ENCODE measurements at places on chromosomes 11 and 22. TPM values are rescaled to one million over a fixed set of nuclear protein-coding genes. Genes with fewer than 3 reads are reported as not detected.

DNA sequence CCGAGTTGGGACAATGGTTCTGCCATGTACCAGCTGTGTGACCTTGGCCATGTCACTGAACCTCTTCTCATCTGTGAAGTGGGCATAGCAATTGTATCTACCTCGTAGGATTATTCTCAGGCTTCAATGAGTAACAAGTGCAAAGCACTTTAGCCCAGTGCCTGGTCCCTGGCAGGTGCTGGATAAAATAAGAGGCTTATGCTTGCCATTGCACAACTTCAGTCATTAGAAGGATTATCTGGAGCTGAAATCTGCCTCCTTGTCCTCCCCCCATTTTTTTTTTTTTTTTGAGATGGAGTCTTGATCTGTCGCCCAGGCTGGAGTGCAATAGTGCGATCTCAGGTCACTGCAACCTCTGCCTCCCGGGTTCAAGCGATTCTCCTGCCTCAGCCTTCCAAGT, 7.2 kb downstream of the SMTNL1 start:
- peaks cover 13% of the 10 kb centered on the region for H3K4me1 ChIP-seq
- DNase-seq: no peak
- H3K36me3 ChIP-seq: peaks cover 37% of the 10 kb centered on the region
- no peak overlapping the region for H3K27ac ChIP-seq
- H3K27me3 ChIP-seq: no peaks in the 10 kb centered on the region

The C22orf15 gene
- total RNA-seq: 1.1 TPM

DNA sequence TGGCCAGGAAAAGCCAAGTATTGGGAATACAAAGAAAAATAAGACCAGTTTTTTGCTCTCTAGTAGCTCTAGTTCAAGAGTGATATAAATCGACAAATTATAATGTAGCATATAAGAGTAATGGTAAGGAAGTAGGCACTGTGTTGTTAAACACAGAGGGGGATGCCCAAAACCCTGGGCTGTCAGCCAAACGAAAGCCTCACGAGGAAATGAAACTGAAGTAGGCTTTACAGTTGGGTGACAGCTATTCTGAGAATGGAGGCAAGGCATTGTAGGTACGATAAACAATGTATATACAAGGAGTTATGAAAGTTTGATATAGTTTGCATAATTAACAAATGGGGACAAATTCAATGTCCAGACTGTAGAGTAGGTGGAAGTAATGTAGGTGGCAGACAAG, 176.4 kb downstream of the FAM181B start:
- no peaks in the 10 kb centered on the region for H3K36me3 ChIP-seq
- H3K4me1 ChIP-seq: no peaks in the 10 kb centered on the region
- no peak for DNase-seq
- H3K27me3 ChIP-seq: no peaks in the 10 kb centered on the region
- no peak overlapping the region for H3K27ac ChIP-seq

- no peaks in the 10 kb centered on the region for H3K36me3 ChIP-seq
- peaks cover 2% of the 10 kb centered on the region for H3K4me1 ChIP-seq
- H3K27me3 ChIP-seq: no peaks in the 10 kb centered on the region
- no peak overlapping the region for H3K4me3 ChIP-seq
Measured at GRCh38 chr11:8768625-8769333, 86.2 kb downstream of the RPL27A start.

GRCh38 chr22:30000566-30000965, 79.7 kb upstream of the HORMAD2 start:
- H3K27me3 ChIP-seq: no peaks in the 10 kb centered on the region
- H3K4me1 ChIP-seq: no peaks in the 10 kb centered on the region
- H3K27ac ChIP-seq: no peak overlapping the region
- DNase-seq: no peak
- no peak overlapping the region for H3K4me3 ChIP-seq
- peaks cover 11% of the 10 kb centered on the region for H3K36me3 ChIP-seq

GRCh38 chr11:105372206-105372605, 232.6 kb upstream of the CARD18 start:
- H3K27me3 ChIP-seq: no peaks in the 10 kb centered on the region
- no peak for DNase-seq
- H3K27ac ChIP-seq: no peak overlapping the region
- H3K4me1 ChIP-seq: no peaks in the 10 kb centered on the region
- no peak overlapping the region for H3K4me3 ChIP-seq

GRCh38 chr11:122733318-122733717, 77.8 kb downstream of the UBASH3B start:
- H3K36me3 ChIP-seq: no peaks in the 10 kb centered on the region
- no peak overlapping the region for H3K27ac ChIP-seq
- DNase-seq: no peak
- no peak overlapping the region for H3K4me3 ChIP-seq
- no peaks in the 10 kb centered on the region for H3K27me3 ChIP-seq
- H3K4me1 ChIP-seq: peaks cover 30% of the 10 kb centered on the region

The NDUFS3 gene
- 95.6 TPM for total RNA-seq

DNA sequence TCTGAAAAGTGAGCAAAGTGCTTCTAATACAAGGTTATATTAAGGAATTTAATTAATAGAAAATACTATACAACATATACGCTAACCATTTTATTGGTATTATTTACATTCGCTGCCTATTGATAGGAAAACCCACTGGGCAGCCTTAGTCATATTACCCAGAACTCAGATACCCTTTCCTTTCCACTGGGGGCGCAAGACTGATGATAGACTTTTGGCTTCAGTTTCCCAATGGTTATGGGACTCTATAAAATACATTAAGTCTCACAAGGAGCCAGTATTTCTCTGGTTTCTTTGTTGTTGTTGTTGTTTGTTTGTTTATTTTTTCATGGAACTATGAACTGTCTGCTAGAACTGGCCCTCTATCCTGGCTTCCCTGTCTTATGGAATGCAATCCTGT, 471.1 kb upstream of the KIRREL3 start:
- no peaks in the 10 kb centered on the region for H3K27me3 ChIP-seq
- no peak overlapping the region for H3K27ac ChIP-seq
- H3K36me3 ChIP-seq: no peaks in the 10 kb centered on the region
- DNase-seq: no peak

- peaks cover 24% of the 10 kb centered on the region for H3K36me3 ChIP-seq
- no peak overlapping the region for H3K4me3 ChIP-seq
- H3K4me1 ChIP-seq: peaks cover 12% of the 10 kb centered on the region
- no peaks in the 10 kb centered on the region for H3K27me3 ChIP-seq
Measured at GRCh38 chr11:57493507-57494503, 21.7 kb downstream of the SLC43A1 start.

DNA sequence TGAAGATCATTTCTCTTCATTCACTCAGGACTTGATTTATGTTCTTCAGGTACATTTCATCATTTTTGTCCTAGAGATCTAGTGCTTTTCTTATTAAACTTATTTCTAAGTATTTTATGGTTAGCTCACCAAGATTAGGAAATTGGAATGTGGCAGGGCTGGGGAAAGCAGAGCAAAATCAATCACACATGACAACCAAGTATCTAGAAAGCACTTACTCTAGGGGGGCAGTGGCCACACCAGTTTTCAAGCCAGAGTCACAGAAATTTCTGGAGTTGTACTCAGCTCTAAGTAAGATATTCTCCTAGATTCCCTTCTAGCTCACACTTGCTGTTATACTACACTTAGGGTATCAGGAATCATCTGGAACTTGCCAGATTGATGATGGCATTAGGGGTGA, 33.3 kb upstream of the MYEOV start:
- H3K4me1 ChIP-seq: no peaks in the 10 kb centered on the region
- no peaks in the 10 kb centered on the region for H3K36me3 ChIP-seq
- no peak for DNase-seq

The SYT7 gene
- total RNA-seq: not detected

GRCh38 chr11:102610200-102610599, 14.9 kb downstream of the MMP20 start:
- peaks cover 3% of the 10 kb centered on the region for H3K27me3 ChIP-seq
- no peak overlapping the region for H3K4me3 ChIP-seq
- no peak overlapping the region for H3K27ac ChIP-seq
- peaks cover 9% of the 10 kb centered on the region for H3K4me1 ChIP-seq
- H3K36me3 ChIP-seq: no peaks in the 10 kb centered on the region

GRCh38 chr11:113967361-113967760, 7.5 kb upstream of the HTR3A start:
- no peaks in the 10 kb centered on the region for H3K4me1 ChIP-seq
- DNase-seq: no peak
- H3K27me3 ChIP-seq: peaks cover 5% of the 10 kb centered on the region
- H3K27ac ChIP-seq: no peak overlapping the region

The RASL10A gene
- 0.78 TPM for total RNA-seq

The TIMM10 gene
- 82.4 TPM for total RNA-seq

The SMIM35 gene
- 0.45 TPM for total RNA-seq

DNA sequence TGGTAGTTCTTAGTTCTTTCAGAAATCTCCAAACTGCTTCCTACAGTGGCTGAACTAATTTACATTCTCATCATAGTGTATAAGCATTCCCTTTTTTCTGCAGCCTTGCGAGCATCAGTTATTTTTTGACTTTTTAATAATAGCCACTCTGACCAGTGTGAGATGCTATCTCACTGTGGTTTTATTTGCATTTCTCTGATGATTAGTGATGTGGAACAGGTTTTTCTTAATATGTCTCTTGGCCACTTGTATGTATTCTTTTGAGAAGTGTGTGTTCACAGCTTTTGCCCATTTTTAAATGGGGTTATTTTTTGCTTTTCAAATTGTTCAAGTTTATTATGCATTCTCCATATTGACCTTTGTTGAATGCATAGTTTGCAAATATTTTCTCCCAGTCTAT, 459.3 kb downstream of the NTM start:
- H3K4me1 ChIP-seq: no peaks in the 10 kb centered on the region
- H3K27me3 ChIP-seq: no peaks in the 10 kb centered on the region
- no peak overlapping the region for H3K27ac ChIP-seq
- DNase-seq: no peak

DNA sequence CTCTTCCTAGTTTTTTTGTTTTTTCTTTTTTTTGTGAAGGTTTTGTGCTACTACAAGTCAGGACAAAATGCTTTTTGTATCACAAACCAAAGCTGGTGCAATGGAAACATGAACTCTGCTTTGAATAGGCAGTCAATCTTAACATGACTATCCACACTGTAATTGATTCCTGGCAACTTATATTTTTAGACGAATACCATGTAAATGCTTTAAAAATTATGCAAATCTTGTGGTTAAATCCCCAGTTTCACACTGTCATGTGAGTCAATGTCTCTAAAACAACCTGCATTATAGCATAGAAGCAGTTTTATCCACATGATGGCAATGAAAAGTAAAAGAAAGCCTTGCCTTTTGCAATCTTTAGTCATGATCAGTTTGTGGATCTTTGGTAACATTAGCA, 8.9 kb downstream of the TRPC6 start:
- no peaks in the 10 kb centered on the region for H3K4me1 ChIP-seq
- no peak overlapping the region for H3K4me3 ChIP-seq
- no peaks in the 10 kb centered on the region for H3K36me3 ChIP-seq
- H3K27me3 ChIP-seq: no peaks in the 10 kb centered on the region

DNA sequence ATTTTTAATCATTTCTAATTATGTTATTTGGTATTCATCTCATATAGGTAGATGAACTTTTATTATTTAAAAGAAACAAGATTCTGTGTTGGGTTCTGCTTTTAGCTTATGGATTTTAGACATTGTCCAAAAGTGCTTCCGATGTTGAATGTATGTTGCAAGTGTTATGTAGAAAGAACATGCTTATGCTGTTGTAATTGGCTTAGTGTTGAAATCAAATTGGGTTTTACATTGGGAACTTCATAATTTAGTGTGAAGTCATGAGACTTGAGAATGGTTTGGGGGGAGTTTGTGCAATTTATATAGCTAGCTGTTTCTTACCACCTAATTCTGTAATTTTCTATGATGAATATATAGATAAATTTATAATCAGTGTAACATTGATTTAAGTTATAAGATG, 3.6 kb downstream of the MTMR3 start:
- no peak for DNase-seq
- H3K4me3 ChIP-seq: no peak overlapping the region
- peaks cover 2% of the 10 kb centered on the region for H3K27me3 ChIP-seq

DNA sequence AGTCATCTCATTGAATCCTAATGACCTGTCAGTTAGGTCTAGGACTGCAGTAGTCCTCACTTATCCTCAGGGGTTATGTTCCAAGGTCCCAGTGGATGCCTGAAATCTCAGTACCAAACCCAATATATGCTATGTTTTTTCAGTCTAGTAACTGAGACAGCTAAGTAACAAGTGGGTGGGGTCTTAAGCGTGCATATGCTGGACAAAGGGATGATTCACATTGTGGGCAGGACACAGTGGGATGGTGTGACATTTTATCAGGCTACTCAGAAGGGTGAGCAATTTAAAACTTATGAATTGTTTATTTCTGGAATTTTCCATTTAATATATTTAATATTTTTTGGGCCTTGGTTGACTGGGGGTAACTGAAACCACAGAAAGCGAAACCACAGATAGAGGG, 29.0 kb downstream of the DDX10 start:
- no peak overlapping the region for H3K27ac ChIP-seq
- H3K36me3 ChIP-seq: peaks cover 23% of the 10 kb centered on the region
- no peak for DNase-seq
- no peak overlapping the region for H3K4me3 ChIP-seq
- H3K27me3 ChIP-seq: no peaks in the 10 kb centered on the region

DNA sequence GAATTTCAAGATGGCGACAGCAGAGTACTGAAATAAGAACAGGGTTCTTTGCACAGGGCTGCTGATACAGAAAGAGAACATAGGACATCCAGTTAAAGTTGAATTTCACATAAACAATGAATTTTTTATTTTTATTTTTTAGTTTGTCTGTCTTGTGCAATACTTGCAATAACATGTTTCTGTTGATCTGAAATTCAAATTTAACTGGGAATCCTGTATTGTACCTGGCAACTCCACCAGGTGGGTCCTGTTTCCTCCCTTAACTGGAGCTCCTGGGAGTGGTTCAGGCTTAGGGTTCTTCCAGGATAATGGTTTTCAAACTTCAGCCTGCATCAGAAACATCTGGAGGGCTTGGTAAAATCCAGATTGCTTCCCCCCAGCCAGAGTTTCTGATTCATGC, 14.9 kb upstream of the SERPINH1 start:
- H3K27me3 ChIP-seq: peaks cover 10% of the 10 kb centered on the region
- H3K4me3 ChIP-seq: no peak overlapping the region
- no peaks in the 10 kb centered on the region for H3K36me3 ChIP-seq
- DNase-seq: no peak
- peaks cover 4% of the 10 kb centered on the region for H3K4me1 ChIP-seq

The CCDC88B gene
- 99.1 TPM for total RNA-seq

DNA sequence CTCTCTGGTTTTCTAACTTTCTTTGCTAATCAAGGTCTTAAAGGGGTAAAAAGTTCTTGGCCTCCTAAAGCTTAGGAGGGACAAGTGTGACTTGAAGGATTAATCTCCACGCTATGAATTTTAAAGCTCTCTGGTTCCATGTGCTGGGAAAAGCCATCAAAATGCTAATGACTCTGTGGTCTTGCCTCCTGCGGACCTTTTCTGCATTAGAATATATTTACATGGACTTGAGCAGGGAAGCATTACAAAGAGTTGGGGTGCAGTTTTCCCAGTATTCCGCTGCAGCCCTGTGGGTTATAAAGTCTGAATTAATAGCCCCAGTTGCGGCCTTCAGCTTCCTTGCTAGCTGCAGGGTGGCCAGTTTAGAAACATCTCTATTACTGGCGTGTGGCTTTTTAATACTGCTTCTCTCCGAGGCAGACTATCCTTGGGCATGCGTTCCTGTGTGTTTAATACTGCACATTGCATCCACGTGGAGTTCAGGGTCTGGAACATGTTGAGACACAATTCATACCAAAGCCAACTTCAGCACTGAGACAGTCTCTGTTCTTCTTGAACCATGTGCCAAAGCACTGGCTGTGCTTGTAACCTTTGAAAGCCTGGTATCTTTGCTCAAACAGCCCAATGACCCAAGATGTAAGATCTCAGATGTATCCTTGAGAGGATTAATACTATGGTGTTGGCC, 27.3 kb downstream of the TSPAN18 start:
- no peak for DNase-seq
- H3K4me1 ChIP-seq: peaks cover 6% of the 10 kb centered on the region
- no peak overlapping the region for H3K4me3 ChIP-seq

Measured in activated CD4-positive, alpha-beta memory T cell treated with anti-CD3 and anti-CD28 coated beads, Interleukin-2, amount 10 ng/mL, durations not matched to agents 7 days and 5 days (primary cell).